Adipocyte (in vitro differentiated cells): ENCODE measurements at places on chromosomes 13 and 19.

- no peak for DNase-seq
These were observed 9.0 kb downstream of the FPR3 start for GRCh38 chr19:51803967-51804366.

GRCh38 chr19:46730595-46730994, 13.7 kb upstream of the PRKD2 start:
- DNase-seq = no peak

DNA sequence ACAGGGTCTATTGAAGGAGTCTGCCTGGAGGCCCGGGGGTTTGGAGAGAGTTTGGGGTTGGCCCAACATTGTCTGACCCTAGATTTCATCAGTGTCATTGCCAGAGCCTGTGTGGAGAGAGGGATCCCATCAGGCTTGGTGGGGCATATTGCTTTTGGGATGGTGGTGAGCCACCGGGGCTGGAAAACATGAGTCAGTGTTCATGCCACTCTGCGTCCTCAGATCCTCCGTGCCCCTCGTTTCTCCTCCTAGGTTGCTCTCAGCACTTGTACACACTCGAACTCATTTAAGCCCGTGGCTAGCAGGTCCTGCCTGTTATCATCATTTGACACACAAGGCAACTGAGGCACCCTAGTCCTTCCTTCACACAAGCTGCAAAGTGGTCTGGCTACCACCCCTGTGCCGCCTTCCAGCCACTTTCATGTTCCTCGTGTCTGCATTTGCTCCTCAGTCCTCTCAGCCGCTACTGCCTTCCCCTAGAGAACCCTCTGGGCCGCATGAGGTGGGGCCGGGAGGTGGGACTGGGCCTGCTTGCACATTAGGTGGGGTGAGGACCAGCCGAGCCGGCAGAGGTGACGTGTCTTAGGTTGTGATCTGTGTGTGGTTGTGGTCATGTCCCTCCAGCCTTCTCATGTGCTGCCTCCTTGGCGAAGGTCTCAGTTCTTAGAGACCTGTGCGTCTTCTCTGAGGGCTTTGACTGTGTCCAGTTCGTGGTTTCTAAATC, 3.6 kb downstream of the NACC1 start:
- DNase-seq = no peak

- no peak for DNase-seq
These were observed 28.1 kb downstream of the MICOS13 start for GRCh38 chr19:5652261-5652660.

DNA sequence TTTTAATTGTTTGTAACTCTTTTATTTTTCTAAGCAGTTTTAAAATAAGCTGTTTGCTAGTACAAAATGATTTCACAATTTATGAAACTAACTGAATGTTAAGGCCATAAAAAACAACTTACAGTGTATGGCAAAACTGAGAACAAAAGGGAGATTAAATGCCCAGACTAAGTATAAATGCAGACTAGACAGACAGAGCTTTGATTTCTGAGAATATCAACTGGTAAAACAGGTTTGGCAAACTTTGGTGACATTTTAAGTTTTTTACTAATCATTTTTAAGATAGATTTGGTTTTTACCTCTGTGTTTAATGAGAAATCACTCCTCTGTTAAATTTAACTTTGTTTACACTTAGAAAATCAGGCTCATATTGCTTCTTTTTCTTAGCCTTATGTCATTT, 127.5 kb upstream of the KLF5 start:
- peak; percentile 39 for DNase-seq

- peak; percentile 27 for DNase-seq
These were observed 2.8 kb upstream of the CEACAM5 start for GRCh38 chr19:41705393-41706174.

GRCh38 chr19:41245843-41246242, 18.3 kb upstream of the HNRNPUL1 start:
- no peak for DNase-seq

DNA sequence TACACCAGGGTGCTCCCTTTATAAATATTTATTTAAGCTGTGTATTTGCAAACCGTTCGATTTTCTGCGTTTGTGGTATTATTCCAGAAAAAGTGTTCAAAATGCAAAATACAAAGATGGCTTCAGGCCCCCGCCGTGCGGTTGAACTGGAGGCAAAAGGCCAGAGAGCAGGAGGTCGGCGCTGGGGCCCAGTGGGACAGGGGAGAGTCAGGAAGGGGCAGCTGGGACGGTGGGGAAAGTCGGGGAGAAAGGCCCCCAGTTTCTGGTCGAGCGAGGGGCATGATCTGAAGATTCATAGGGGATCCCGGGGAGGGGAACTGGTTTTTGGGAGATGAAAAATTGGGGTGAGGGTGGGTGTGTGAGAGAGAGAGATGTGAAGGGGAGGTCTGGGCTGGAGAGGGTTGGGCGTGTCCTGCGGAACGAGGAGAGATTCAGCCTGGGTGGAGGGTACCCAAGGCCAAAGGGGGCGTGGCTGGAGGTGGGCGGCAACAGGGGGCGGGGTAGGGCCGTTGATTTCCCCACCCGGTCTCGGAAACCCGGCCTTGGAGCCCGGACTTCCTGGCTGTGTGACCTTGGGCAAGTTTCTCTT, 678 bp downstream of the ISOC2 start:
- DNase-seq = peak; percentile 89

DNA sequence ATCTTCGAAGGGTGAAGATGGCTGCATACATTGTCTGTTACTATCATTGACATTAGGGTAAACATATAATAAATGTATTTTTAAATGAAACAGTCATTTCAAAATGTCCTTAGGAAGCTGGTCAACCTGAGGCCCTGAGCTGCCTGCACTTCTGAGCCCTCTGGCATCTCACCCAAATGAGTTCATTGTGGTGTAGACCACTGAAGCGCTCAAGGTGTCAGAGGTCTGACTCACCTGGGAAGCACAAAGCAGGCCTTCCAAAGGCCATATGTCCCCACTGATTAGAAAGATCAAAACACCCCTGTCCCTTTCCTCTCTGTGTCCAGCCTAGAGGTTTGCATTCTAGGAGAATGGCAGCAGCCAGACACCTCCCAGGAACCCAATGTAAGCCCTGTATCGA, 59.6 kb downstream of the COL4A2 start:
- DNase-seq = no peak

DNA sequence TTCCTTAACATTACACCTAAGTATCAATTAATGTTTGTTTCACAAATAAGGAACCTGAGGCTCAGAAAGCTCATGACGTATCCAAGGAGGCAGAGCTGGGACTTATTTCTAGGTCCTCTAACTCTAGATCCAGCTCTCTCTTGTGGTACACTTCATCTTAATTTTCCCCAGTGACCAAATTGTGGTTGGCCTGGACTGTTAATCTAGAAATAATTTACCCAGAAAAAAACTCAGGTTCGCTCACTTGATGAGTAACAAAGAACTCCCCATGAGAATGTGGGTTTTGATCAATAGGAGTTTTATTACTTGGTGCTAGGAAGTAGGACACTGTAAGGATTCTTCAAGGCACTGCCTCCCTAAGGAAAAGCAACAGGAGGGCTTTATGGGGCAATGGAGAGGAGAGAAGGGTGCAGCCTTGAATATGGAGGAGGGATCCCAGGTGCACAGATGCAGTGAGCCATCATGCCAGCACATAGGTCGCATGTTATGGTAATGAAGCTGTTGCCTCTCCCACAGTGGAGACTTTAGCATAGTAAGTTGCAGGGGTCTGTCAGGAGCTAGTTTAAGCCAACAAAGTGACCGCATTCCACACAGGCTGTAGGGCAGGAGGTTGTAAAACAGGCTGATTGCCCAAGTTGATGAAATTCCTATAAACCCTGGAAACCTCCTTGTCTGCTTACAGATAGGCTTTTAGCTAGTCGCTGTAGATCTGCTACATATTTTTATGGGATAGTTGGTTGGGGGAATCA, 14.7 kb downstream of the RAP2A start:
- no peak for DNase-seq

DNA sequence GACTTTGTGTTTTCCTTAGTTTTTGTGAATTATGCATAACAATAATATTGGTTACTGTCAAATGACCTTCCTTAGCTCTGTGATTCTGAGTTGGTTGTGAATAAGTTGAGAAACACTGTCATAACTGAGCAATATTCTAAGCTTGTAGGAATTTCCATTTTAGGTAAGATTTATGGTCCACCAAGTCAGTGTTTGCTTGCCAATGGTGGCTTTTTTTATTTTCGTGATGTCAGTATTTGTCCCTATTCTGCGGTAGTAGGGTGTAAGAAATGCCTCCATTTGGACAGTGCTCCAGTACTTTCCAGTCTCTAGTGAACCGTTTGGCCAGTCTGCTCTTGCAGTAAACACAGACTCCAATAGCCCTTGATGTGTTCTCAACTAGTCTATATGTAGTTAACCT, 94.7 kb downstream of the FRY start:
- no peak for DNase-seq

- DNase-seq = no peak
These were observed 48.6 kb downstream of the FGF9 start for GRCh38 chr13:21719463-21719862.

GRCh38 chr13:41568143-41568971, 111.0 kb downstream of the RGCC start:
- no peak for DNase-seq

DNA sequence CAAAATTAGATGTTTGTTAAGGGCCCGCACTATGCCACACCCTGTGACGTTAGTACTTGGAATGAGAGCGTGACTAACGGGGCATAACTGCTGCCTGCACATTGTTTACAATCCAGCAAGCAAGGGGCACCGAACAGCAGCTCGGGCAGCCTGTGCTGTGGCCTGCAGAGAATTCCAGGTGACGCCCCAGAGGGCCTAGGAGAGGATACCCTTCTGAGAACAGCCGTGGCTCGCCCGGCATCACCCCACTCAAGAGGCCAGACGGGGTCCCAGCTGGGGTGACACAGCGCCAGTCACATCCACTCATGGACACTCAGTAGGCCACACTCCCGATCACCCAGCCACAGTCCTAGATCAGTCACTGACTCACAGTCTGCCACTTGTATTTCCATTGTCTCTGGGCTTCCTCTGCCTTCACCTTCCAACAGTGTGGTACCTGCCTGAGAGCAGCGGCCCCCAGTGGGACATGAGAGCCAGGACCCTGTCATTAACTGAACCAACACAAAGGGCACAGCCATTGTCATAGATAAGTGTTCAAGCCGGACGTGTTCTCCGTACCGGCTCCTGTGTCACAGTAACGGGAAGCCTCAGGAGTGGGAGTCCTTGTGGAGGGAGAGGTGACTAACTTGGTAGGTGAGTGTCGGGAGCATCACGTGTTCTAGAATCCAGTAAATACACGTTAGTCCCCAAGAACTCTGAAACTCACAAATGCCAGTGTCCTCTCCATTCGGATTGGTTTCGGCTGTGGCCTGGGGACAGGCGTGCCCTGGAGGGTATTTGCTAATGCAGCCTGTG, 7.5 kb downstream of the ZNF331 start:
- DNase-seq = peak; percentile 86

- DNase-seq = peak; percentile 74
These were observed 606 bp downstream of the ERCC5 start for GRCh38 chr13:102846261-102847015.

GRCh38 chr13:40187841-40188591, 478.4 kb downstream of the FOXO1 start:
- DNase-seq = no peak

GRCh38 chr13:50238922-50239321, 223.7 kb downstream of the KCNRG start:
- no peak for DNase-seq
